ENCODE measurements at places on chromosomes 5 and 9.
A peak's percentile ranks its signal among the peaks of the same experiment; 100 is the strongest.

- no peak for DNase-seq
Observed at GRCh38 chr9:108477529-108478006, 378.2 kb downstream of the ACTL7B start.

GRCh38 chr5:143680672-143681259, 131.2 kb upstream of the HMHB1 start:
- DNase-seq = no peak

GRCh38 chr5:168374532-168374931, 83.1 kb downstream of the WWC1 start:
- no peak for DNase-seq

- DNase-seq = no peak
Observed at GRCh38 chr9:78189461-78189860, 46.4 kb upstream of the CEP78 start.

DNA sequence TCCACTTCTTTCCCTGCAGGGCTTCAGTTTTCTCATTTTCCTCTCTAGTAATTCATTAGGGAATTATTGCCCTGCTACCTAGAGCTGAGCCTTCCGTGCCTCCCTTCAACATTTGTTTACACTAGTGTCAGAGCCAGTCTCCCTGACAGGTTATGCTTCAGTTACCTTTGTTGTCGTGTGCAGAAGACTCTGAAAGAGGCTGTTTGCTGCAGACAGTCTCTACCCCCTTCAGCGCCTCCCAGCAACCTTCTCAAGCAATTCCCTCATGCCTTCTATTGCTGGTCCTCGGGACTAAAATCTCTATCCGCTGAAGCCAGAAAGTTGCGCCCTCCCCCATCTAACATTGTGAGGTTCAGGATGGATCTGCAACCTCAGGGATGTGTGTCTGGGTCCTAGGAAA, 12.8 kb downstream of the RALGPS1 start:
- no peak for DNase-seq

GRCh38 chr9:113991714-113992113, 86.4 kb downstream of the AMBP start:
- DNase-seq = no peak

DNA sequence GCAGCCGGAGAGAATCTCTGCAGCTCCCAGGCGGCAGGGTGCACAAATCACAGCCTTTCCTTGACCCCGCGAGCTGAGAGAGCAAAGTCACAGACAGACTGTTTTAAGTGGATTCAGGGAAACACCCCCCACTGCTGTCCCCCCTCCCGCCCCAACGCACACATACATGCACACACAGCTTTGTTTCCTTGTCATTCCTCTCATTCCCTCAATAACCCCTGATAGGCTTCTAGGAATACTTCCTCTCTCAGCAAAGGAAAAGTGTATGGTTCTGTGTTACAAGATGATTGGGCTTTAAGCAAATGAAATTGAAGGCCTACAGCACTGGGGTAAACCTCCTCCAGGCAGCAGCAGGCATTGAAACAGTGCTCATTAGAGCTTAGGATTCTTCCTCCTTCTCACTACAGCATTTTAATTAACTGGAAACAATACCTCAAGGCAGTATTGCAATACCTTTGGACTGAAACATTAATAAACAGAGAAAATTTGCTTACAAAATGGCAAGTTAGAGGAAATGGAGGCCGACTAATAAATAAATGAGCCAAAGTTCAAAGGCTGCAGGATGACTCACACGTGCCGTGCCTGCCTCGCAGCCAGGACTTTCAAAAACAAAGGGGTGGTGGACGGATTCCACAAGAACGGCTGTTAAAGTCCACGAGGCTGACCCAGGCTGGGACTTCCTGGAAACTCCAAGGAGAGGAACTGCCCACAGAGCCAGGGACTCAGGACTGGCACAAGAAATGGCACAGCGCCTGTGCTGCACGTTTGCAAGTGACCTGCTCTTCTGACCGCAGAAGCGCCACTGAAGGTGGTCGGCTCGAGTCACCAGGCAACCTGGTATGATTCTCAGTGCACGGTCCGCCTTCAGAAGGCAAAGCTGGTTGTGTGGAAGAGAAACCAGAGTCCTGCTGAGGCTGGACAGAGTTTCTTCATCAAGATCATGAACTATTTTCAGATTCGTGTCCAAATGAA, 236.2 kb downstream of the SYK start:
- DNase-seq = no peak

DNA sequence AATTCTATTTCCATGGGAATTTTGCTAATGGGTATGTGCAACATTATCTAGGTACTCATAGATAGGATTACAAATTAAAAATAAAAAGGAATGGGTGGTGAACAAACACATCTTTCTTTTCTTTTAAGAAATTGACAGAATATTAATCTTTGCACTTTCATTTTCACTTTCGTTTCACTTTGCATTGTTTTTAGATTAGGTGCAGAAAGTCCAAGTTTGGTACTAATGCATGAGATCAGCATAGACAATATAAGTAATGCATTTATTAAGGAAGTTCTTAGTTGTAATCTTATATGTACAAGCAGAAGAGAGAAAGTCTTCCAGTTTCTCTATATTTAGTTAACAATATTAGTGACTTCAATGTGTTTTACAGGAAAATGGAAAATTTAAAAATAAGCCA, 196.5 kb downstream of the COMMD10 start:
- no peak for DNase-seq

- no peak for DNase-seq
Observed at GRCh38 chr9:133509179-133510083, 15.3 kb downstream of the MYMK start.

- no peak for DNase-seq
Observed at GRCh38 chr9:97348871-97349270, 41.4 kb downstream of the CCDC180 start.

- no peak for DNase-seq
Observed at GRCh38 chr5:149883550-149883949, 61.0 kb downstream of the PDE6A start.

- no peak for DNase-seq
Observed at GRCh38 chr9:115997923-115998322, 155.7 kb upstream of the PAPPA start.

DNA sequence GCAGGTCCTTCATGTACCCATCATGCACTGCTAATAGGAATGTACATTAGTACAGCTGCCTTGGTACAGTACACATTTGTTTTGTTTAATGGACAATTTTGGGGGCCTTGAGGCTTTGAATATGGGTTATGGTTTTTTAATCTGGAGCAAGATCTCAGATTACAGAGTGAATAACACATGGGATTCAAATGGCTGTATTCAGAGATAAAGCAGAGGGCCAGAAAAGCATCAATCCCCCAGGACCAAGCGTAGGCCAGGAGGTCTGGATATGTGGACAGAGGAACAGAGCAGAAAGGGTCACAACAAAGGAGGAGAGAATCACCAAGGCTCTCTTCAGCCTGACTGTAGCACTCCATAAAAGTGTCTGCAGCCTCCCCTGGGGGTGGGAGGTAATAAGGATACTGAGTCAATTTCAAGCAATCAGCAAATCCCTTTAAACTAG, 47.7 kb upstream of the STK32A start:
- DNase-seq = no peak

DNA sequence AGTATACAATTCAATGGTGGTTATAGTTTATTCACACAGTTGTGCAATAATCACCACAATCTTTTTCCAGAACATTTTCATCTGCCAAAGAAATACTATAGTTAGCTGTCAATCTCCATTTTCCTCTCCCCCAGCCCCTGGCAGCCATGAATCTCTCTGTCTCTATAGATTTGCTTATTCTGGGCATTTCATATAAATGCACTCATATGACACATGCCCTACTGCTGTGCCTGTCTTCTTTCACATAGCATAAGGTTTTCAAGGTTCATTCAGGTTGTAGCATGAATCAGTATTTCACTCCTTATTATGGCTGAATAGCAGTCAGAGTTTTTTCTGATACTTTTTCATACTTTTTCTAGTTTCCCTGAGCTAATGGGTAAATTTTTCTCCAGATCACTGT, 127.6 kb downstream of the HSPA4 start:
- DNase-seq = no peak

DNA sequence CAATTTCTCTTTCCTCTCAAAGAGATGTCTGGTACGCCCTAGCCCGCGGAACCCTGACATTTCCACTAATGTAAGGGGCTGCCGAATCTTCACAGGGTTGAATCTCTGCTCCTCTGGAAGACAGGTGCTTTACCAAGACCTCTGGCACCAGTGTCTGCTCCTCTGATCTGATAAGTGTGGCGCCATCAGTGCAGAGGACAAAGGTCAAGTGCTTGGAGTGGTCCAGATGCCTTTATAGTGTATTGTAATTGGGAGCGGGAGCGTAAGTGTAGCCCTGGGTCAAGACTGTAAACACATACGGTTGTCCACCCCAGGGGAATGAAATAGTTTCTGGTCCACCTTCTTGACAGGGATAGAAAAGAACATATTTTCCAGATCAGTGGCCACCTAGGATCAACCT, 17.7 kb downstream of the ADAMTSL2 start:
- DNase-seq = no peak

GRCh38 chr5:164000241-164000640, 494.8 kb downstream of the MAT2B start:
- no peak for DNase-seq

GRCh38 chr5:106910486-106910885, 760.3 kb downstream of the EFNA5 start:
- no peak for DNase-seq

GRCh38 chr5:149546974-149547373, 4.3 kb downstream of the CSNK1A1 start:
- DNase-seq = no peak

GRCh38 chr9:116687074-116687753, at the start of gene TRIM32:
TRIM32 (plus strand) TSS chr9:116687305; CDS start chr9:116697743, 10,438 bp downstream.
- peak; percentile 91 for DNase-seq

DNA sequence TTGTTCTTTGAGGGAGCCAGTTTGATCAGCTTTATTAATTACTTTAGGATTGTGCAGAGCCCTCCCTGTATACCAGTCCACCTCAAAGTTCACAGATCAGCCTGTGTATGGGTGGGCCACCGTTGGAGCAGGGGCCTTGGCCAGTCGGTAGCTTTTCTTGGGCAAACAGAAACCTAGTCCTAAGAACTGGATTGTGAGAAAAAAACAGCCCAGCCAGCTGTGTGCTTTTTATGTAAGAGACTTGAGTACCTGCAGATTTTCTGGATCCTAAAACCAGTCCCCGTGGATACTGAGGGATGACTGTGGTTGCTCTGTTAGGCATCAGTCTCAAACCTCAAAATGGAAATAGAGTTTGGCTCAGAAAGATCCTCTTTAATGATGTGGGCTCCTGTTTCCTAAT, 24.8 kb upstream of the ROPN1L start:
- no peak for DNase-seq

- no peak for DNase-seq
Observed at GRCh38 chr9:101323129-101323528, 61.7 kb downstream of the BAAT start.

- no peak for DNase-seq
Observed at GRCh38 chr5:171367424-171368370, 20.0 kb upstream of the NPM1 start.

GRCh38 chr5:136734628-136735027, 369.3 kb upstream of the TRPC7 start:
- no peak for DNase-seq

DNA sequence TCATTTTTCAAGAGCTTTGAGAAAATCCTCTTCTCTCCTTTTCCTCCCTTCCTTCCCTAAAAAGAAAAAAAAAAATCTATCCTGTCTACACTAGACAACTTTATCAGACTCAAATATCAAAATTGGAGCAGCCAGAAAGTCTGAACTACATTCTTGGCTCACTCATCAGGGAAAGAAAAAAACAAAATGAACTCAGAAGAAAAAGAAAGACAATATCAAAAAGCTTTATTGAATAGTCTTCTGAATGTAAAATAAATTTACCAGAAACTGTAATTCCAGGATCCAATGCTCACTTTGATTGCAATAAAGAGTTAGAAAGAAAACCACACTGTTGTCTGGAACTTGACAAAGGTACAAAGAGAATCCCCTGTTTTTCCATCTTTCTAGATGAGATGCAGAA, 507.2 kb upstream of the MPDZ start:
- no peak for DNase-seq

GRCh38 chr5:158382473-158382872, 523.5 kb upstream of the CLINT1 start:
- DNase-seq = no peak

DNA sequence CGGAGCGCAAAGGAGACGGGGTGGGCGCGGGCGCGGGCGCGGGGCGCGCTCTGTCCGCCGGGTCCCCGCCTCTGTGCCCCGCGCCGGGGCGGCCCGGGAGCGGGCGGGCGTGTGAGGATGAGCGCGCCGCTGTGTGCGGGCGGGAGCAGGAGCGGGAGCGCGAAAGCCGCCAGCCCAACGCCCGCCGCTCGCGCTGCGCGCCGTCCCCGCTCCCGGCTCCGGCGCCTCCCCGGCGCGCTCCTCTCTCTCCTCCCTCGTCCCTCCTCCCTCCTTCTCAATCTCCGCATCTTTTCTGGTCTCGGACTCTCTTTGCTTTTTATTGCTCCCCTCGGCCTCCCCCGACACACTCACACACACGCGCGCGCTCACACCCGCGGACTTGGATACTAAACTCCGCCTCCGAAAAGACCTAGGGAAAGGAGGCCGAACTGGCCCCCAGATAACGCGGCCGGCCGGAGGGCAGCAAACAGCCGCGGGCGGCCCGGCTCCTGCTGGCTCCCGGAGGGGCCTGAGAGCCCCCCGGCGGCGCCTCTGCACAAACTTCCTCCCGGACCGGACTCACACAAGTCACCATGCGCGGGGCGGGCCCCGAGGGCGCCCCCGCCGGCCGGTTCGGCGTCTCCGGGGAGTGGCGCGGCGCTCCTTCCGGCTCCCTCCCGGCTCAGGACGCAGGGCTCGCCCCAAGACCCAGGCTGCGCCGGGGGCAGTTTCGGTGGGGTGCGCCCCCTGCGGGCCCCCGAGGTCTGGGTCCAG, at the start of gene FIBCD1:
FIBCD1 (minus strand) TSS at position 596 of the 753 bp plus-strand sequence. CDS start 640 bp downstream, outside the sequence.
- no peak for DNase-seq

DNA sequence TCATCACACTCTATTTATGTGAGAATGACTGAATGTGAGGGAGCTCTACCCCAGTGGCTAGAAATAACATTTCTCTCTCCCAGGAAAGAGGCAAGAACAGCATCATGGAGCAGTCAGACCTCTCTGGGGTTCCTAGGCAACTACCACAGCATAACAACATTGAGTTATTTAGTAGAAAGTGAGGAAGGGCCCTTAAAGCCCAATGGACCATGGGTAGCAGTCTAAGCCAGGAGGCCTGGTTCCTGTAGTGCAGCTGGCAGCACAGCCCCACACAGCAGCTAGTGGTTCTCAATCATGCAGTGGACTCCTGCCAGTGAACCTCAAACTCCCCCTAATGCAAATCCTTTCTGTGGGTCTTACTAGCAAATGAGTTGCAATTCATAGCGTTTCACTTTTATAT, 55.3 kb downstream of the SPEF2 start:
- DNase-seq = no peak

DNA sequence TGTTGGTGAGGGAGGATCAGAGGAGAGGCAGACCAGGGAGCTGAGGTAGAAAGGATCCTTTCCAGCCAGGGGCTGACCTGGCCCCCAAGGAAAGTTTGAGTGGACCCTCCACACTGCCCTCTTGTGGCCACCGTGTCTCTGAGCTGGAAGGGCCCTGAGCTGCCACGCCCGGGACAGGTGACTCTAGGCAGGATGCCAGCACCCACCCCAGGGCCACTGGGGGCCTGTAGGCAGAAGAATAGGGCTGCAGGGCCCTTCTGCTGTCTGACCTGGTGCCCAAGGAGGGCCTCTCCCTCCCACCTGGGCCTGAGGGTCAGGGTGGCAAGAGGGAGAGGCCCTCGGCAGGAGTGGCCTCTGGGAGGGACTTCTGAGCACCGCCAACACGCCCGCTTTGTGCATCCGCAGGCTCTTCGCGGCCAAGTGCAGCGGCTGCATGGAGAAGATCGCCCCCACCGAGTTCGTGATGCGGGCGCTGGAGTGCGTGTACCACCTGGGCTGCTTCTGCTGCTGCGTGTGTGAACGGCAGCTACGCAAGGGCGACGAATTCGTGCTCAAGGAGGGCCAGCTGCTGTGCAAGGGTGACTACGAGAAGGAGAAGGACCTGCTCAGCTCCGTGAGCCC, 76.8 kb downstream of the LMX1B start:
- DNase-seq = peak; percentile 27
